Progenitor cell of endocrine pancreas (in vitro differentiated cells): ENCODE measurements at places on chromosomes 3 and 15. TPM values are rescaled to one million over a fixed set of nuclear protein-coding genes. Genes with fewer than 3 reads are reported as not detected.

Gene MCTP2
- total RNA-seq, result 2.6 and 5.4 TPM in 2 replicates

Gene AHSG
- total RNA-seq, result 0.19 and 0.27 TPM in 2 replicates

Gene MB21D2
- total RNA-seq, result 12.5 and 13.4 TPM in 2 replicates

Gene ZNF660
- 22.6 and 27.1 TPM in 2 replicates for total RNA-seq

Gene C3orf52
- total RNA-seq, result 20.6 and 23.7 TPM in 2 replicates

Gene CADM2
- 4.4 and 5.8 TPM in 2 replicates for total RNA-seq

Gene SOX14
- total RNA-seq, result not detected in 2 replicates

Gene GRIP2
- total RNA-seq, result 11.2 and 11.6 TPM in 2 replicates

Gene TMEM45A
- total RNA-seq, result 9.9 and 13.6 TPM in 2 replicates

Gene PPIP5K1
- total RNA-seq, result 52.1 and 53.7 TPM in 2 replicates

Gene CA12
- 0.38 and 0.58 TPM in 2 replicates for total RNA-seq

Gene LTF
- total RNA-seq, result 0.33 and 0.53 TPM in 2 replicates

Gene TKT
- 250 and 259 TPM in 2 replicates for total RNA-seq

Gene GOLGA8R
- 0.31 and 0.55 TPM in 2 replicates for total RNA-seq

Gene LRIG1
- total RNA-seq, result 31.4 and 32.4 TPM in 2 replicates

Gene ZFYVE19
- total RNA-seq, result 25.2 and 28.1 TPM in 2 replicates

Gene HHATL
- not detected in 2 replicates for total RNA-seq

Gene C2CD4A
- 0.17 and 0.20 TPM in 2 replicates for total RNA-seq

Gene PPP4R2
- 117 and 130 TPM in 2 replicates for total RNA-seq

Gene FANCD2OS
- total RNA-seq, result not detected in 2 replicates

Gene TNNC1
- 3.3 and 3.6 TPM in 2 replicates for total RNA-seq

Gene GOLGA6A
- total RNA-seq, result 0.64 and 0.89 TPM in 2 replicates

Gene UMPS
- 49.0 and 50.3 TPM in 2 replicates for total RNA-seq

Gene PROK2
- total RNA-seq, result not detected in 2 replicates

Gene SLC7A14
- total RNA-seq, result 0.93 and 1.2 TPM in 2 replicates

Gene DUSP7
- 10.1 and 10.3 TPM in 2 replicates for total RNA-seq

Gene TUSC7
- total RNA-seq, result not detected in 2 replicates

Gene HDC
- total RNA-seq, result not detected in 2 replicates

Gene AADACL2
- not detected in 2 replicates for total RNA-seq

Gene CLDN18
- 19.5 and 22.2 TPM in 2 replicates for total RNA-seq

Gene GREM1
- 0.17 and 0.29 TPM in 2 replicates for total RNA-seq

Gene CSTA
- total RNA-seq, result not detected in 2 replicates

Gene GOLGA8G
- total RNA-seq, result not detected in 2 replicates

Gene TRANK1
- 16.4 and 17.1 TPM in 2 replicates for total RNA-seq

Gene CDCP1
- total RNA-seq, result 10.1 and 15.3 TPM in 2 replicates

Gene PLA2G4F
- total RNA-seq, result 0.60 and 0.87 TPM in 2 replicates

Gene PLOD2
- total RNA-seq, result 49.2 and 54.9 TPM in 2 replicates

Gene STAB1
- total RNA-seq, result 0.27 and 0.46 TPM in 2 replicates

Gene SPCS1
- total RNA-seq, result 85.1 and 89.6 TPM in 2 replicates

Gene LSMEM2
- not detected in 2 replicates for total RNA-seq

Gene BTD
- 26.9 and 28.9 TPM in 2 replicates for total RNA-seq

Gene DUOXA2
- not detected in 2 replicates for total RNA-seq

Gene LTK
- 0.55 and 1.2 TPM in 2 replicates for total RNA-seq

Gene NRG4
- 1.0 and 3.0 TPM in 2 replicates for total RNA-seq

Gene KBTBD12
- 0.29 and 0.40 TPM in 2 replicates for total RNA-seq

Gene FBXL2
- 20.0 and 23.9 TPM in 2 replicates for total RNA-seq

Gene PLSCR2
- 0.44 TPM in 1 of 2 replicates, not detected in the other for total RNA-seq
